Stimulated activated CD8-positive, alpha-beta memory T cell treated with anti-CD3 and anti-CD28 coated beads, Interleukin-2, amount 100 ng/mL, for 48 hours (primary cell): ENCODE measurements at places on chromosomes 5 and 9.
A peak's percentile ranks its signal among the peaks of the same experiment; 100 is the strongest.

DNA sequence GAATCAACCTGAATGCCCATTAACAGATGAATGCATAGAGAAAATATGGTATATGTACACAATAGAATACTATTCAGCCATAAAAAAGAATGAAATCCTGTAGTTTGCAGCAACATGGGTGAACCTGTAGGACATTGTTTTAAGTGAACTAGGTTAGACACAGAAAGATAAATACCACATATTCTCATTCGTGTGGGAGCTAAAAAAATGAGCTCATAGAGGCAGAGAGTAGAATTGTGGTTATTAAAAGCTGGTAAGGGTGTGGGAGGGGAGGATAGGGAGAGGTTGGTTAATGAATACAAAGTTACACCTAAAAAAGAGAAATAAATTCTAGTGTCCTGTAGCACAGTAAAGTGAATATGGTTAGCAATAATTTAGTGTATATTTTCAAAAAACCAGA is 23.5 kb downstream of the PTTG1 start:
- no peak for DNase-seq

DNA sequence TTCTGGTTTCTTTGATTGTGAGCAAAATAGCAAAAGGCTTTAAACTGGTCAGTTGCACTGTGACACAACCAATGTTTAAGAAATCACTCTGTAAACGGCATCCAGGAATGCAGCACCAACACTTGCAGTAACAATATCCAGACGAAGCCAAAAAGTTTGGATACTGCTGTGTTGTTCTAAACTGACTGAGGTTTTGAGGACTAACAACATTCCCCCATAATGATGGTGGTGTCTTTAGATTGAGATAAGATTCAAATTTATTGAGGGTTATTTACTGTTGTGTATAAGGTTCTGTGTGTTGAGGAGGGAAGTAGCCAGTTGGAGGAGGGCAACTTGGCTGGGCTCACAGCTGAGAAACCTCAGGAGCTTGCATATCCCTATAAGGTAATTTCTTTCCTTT is 353.6 kb downstream of the BNC2 start:
- DNase-seq = no peak

GRCh38 chr9:96875461-96876142 is 21.3 kb upstream of the ZNF782 start:
- DNase-seq = peak; percentile 41

GRCh38 chr5:180340856-180341255 is 12.3 kb downstream of the GFPT2 start:
- no peak for DNase-seq

GRCh38 chr5:144072518-144072927 is 97.9 kb downstream of the YIPF5 start:
- no peak for DNase-seq

DNA sequence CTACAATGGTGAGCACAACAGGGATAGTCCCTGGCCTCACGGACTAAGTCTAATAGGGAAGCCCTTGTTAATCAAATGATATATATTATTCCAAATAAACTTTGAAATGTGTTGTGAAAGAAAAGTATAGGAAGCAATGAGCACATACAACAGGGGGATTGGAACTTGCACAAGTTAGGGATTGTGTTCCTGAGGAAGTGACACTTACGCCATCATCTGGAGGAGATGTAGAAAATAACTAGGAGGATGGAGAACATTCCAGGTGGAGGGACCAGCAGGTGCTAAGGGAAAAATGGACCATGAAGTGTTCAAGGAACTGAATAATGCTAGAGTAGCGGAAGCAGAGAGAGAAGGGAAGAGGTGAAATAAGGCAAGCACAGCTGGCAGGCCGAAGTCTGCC is 18.8 kb upstream of the RPS23 start:
- no peak for DNase-seq

- no peak for DNase-seq
Measured at GRCh38 chr9:113695901-113696300, 180.2 kb upstream of the ZNF618 start.

- DNase-seq = no peak
Measured at GRCh38 chr5:122653087-122654017, 121.5 kb upstream of the SNX2 start.

DNA sequence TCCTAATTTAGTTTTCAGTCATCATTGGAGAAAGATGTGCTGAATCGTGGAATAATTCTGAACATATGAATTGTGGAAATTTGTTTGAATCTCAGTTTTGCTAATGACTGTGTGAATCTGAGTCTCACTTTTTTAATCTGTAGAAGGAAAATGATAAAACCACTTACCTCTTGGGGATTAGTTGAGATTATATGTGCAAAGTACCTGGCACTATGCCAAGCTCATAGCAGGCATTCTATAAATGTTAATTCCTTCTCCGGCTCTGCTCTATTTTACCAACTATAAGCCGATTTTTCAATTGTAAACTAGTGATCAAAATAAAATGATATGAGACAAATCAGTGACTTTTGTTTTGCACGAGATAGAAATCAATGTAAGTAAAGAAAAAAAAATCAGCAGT is 290.8 kb downstream of the TRPM3 start:
- no peak for DNase-seq

DNA sequence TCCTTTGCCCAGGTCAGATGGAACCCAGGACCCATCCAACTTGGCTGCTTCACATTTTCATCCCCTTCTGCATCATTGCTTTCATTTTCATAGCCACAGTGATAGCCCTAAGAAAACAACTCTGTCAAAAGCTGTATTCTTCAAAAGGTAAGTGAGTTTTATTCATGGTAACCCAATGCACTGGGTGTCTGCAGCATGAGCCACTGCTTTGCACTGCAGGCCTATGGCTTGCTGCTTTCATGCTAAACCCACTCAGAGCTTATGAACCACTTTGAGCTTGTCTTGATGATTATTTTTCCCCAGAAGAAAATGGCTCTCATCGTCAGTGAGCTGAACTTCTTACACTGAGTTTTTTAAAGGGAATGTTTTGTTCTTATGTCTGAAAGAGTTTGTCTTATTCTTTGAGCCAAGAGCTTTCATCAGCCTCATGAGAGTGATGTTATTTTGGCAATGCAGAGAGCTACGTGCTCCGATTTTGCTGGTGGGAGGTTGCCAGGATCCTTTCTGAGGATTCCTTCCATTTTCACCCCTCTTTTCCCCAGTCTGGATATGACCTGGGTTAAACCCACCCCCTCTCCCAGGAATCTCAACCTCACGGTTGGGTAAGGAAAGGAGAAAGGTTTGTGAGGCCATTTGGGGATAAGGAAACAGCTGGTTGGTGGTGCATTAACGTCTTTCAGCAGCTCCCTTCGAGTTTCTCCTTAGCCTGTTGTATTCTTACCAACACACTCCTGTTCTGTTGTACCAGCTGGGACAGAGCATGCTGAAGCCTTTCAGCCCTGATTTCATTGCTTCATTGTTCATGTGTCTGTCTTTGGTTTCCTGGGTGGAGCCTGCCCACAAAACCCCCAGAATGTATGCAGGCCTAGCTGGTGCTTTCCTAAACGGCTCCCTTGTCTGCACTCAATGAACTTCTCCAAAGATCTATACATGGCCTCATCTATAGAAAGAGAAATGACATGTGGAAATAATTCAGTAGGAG is 47.6 kb downstream of the PDCD1LG2 start:
- no peak for DNase-seq

- no peak for DNase-seq
Measured at GRCh38 chr5:114782177-114782576, 387.5 kb downstream of the TRIM36 start.

GRCh38 chr5:81842795-81843398 is 92.0 kb upstream of the SSBP2 start:
- no peak for DNase-seq

DNA sequence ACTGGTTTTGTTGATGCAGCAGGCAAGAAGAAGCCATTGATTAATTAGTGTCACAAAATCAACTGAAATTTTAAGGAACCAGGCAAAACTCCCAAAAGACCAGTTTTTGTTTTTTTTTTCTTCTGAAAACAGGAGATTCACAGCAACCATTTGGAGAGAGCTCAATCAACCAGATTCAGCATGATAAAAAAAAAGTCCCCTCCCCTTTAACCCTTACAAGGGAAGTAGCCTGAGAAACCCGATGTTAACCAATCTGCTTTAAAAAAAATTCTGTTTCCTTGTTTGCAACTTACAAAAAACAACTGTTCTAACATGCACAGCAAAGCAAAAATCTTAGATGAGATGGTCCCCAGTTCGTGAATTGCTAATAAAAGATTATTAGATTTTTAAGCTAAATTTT is 59.7 kb downstream of the HMHB1 start:
- no peak for DNase-seq

DNA sequence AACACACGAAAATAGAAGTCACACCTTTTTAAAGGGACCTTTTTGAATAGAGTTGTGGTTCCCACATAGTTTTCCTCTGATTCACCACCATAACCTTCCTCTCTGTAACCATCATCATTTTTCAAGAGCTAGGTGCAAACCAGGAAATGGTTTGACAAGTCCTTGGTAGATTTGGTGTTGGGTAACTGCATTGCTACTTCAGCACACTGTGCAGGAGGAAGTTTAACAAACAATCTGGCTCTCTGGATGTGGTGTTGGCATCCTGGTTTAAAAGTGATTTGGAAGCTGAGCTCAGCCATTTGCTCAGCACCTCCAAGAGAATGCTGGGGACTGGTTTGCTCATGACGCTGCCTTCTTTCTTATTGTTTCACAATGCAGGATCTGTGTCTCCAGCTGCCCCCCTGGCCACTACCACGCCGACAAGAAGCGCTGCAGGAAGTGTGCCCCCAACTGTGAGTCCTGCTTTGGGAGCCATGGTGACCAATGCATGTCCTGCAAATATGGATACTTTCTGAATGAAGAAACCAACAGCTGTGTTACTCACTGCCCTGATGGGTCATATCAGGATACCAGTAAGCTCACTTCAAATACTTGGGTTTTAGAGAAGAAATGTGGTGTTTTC is 213.1 kb downstream of the RFK start:
- no peak for DNase-seq

- no peak for DNase-seq
Measured at GRCh38 chr5:174344335-174344734, 298.8 kb downstream of the NSG2 start.

- no peak for DNase-seq
Measured at GRCh38 chr5:143564417-143564816, 160.9 kb upstream of the NR3C1 start.

DNA sequence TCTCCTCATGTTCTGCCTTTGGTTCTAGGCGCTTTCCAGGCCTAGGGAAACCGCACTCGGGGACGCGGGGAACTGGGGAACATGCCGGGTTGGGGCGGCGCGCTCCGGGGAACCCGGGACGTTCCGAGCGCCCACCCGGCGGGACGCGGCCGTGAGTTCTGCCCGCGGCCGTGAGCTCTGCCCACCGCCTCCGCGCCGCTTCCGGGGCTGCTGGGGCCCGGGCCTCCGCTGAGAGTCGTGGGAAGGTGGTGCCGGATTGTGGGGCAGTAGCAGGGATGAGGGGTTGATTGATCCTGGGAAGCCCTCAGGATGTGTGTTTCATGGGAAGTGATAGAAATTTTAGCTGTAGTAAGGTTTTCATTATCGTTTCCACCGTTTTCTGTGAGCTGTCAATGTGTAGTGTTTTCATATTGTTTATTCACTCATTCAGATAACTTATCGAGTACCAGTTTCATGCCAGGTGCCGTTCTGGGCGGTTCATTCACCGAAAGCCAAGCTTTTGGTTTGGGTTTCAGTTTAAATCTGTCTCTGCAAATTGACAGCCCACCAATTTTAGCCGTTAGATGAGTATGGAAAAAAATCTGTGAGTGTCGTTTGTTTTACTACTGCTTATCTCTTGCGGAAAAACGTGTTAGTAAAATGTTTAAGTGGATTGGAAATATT is 657 bp downstream of the MTRR start:
- no peak for DNase-seq

- DNase-seq = no peak
Measured at GRCh38 chr9:97737429-97737828, 40.3 kb upstream of the XPA start.

DNA sequence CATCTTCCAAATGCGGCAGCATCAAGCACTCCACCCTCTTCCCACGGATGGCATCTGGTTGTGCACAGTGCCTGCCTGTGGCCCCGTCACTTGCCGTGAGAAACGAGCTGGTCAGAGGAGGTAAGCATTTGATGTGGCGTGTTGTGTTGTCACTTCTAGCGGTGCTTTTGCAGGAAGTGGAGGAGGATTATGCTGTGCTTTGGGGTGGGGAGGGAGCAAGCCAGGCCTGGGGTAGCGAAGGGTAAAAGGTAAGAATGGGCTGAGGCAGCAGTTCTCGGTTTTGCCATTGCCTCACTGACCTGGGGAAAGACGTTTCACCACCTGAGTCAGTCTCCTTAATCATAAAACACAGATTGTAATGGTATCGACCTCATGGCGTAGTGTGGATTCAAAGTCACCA is 2.3 kb upstream of the POMT1 start:
- peak; percentile 62 for DNase-seq
